ENCODE measurements at places on chromosomes 6 and 20. TPM values are rescaled to one million over a fixed set of nuclear protein-coding genes. Genes with fewer than 3 reads are reported as not detected.

- DNase-seq: peak; percentile 32
Observed at GRCh38 chr6:155327326-155328073, 13.2 kb upstream of the TFB1M start.

GRCh38 chr6:72657407-72658197 is 35.7 kb downstream of the KCNQ5 start:
- no peak for DNase-seq

- no peak for DNase-seq
Observed at GRCh38 chr20:42378826-42379225, 760.6 kb upstream of the CHD6 start.

DNA sequence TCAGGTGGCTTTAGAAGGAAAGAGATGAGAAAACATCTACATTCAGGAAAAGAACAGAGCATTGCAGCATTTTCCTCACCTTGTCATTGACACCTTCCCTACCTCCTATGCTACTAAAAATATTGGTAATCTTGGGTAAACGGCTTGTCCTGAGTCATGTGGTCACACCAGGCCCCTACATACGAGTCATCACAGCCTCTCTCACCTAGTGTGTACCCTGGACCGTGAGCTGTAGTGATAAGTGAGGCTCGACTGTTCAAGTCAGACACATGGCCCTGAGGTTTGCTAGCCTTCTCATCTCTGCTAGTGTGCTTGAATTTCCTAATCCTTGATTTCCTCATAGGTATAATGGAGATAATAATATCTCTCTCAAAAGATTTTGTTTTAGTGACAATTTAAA is 29.6 kb upstream of the TMEM244 start:
- DNase-seq: peak; percentile 65

DNA sequence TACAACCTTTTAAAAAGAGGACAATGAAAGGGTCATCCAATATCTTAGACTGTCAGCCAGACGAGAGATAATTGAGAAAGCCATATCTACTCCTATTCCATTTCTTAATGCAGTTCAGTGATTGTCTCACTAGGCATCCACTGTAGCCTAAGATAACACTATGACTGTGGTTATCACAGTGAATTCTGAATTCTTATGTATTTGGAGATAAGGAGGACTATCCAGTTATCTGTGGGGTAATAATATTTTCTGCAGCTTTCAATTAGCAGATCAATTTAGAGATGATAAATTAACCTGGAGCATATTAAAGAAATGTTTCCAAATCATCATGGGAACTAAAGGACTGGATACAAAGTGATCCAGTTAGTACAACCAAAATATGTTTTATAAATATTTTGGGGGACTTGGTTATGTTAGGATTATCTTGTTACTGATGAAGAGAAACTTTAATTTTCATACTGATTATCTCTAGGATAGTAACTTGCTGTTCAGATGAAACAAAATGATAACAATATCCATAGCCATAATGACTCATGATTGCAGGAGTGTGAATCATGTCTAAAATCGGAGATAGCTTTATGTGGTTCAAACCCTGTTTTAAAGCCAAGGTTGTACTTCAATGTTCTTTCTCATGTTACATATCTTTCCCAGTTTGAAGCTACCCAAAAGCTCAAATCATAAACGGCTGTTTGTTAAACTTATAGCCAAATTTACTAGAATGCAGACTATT is 1152.0 kb downstream of the HACE1 start:
- no peak for DNase-seq

GRCh38 chr20:54250691-54251090 is 42.8 kb downstream of the PFDN4 start:
- no peak for DNase-seq

DNA sequence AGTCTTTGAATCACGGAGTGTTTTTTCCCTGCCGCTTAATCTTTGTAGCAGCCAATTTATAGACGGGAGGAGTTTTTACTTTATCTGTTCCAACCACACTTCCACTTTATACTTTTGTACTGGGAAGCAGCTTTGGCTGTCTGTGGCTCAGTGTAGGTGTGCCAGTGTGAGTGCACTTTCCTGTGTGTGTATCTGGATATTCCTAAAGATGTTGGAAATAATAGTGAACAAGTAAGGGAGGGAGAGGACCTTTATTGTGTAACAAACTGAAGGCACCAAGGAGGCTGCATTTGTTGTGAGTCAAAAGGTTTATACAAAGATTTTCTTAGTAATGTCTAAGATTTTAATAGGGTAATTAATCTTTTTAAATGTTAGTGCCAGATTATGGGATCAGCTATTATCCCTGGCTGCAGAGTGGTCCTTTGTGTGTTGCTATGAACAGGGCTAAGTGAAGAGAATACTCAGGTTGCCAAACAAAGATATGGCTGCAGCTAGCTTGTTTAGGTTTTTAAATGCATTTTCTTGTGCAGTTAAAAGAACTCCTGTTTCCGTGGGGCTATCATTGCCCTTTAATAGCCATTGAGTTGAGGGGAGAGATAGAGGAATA is 226.3 kb downstream of the RNF144B start:
- DNase-seq: no peak

- DNase-seq: peak; percentile 66
Observed at GRCh38 chr6:56528412-56528841, 114.3 kb downstream of the DST start.

- DNase-seq: no peak
Observed at GRCh38 chr20:60990061-60990460, 262.0 kb upstream of the CDH4 start.

DNA sequence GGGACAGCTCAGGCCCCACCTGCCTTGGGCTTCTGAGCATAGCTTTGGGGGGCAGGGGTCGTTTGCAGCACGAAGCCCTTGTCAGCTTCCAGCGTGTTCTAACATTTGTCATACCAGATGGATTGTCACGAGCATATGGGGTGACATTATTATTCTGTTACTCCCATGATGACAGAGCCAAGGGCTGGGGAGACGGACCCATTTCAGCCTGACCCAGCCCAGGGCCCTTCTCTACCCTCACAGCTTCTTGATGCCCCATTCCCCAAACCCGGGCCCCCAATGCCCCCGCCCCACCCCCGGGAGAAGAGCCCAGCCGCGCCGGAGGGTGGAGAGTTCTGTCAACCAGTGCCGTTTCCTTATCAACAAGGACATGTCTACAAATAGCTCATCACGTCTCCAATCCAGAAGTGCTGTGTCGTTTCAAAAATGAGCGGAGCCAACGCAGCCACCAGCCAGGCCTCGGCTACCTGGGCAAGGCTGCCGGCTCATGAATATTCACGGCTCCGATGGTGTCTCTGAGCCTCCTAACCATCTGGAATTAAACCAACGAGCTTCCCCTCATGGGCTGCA is 9.6 kb upstream of the CHRNA4 start:
- DNase-seq: no peak

DNA sequence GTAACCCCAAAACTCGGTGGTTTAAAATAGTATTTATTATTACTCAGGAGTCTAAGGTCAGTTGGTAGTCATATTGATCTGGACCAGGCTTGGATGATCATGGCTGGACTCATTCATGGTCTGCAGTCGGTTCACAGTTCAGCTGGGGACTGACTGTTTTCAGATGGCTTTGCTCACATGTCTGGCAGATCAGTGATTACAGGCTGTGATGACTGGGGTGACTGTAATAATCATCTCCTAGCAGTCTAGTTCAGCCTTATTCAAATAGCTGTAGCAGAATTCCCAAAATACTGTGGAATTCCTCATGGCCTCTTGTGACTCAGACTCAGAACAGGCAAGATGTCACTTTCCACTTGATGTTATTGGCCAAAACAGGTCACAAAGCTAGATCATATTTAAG is 16.4 kb upstream of the NT5DC1 start:
- no peak for DNase-seq

- no peak for DNase-seq
Observed at GRCh38 chr20:17369506-17369905, 142.7 kb downstream of the PCSK2 start.

GRCh38 chr20:17565169-17565845 is 4.6 kb upstream of the DSTN start:
- DNase-seq: no peak

GRCh38 chr6:30727920-30728553 is 7.9 kb downstream of the TUBB start:
- DNase-seq: no peak

DNA sequence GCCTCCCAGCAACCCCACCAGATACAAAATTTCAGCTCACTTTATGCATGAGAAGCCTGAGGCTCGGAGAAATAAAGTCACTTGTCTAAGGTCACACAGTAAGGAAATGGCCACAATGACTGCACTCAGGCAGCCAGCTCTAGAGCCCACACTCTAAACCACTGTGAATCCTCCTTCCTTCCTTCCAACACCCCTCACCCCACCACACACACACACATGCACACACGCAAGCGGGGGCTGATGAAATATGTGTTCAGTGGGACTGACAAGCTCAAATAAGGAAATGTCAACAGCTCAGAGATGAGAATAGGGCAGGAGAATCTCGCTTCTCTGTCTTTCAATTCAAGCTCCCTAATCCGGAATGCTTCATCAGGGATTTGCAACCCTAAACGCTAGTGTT is 6.0 kb upstream of the BPIFA1 start:
- DNase-seq: no peak

DNA sequence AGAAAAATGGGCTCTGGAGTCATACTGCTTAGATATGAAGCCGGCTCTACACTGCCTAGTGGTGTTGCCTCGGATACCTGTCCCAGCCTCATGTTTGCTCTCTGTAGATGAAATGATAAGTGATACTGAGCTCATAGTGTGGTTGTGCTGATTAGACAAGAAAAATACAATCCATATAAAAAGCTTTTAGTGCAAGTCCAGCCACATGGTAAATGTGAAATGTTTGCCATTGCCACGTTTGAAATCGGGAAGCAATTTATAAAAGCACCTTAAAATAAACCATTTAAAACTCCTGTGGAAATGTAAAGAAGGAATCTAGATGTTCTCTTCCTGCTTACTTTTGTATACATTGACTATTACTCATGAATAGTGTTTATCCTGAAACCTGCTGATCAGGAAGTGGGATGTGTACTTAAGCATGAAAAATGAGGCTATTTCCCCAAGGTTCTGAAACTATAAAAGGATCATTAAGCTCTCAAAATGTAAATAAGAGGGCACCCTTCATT is 13.1 kb upstream of the PBOV1 start:
- DNase-seq: peak; percentile 5

- no peak for DNase-seq
Observed at GRCh38 chr6:43715056-43715788, 27.6 kb upstream of the MRPS18A start.

DNA sequence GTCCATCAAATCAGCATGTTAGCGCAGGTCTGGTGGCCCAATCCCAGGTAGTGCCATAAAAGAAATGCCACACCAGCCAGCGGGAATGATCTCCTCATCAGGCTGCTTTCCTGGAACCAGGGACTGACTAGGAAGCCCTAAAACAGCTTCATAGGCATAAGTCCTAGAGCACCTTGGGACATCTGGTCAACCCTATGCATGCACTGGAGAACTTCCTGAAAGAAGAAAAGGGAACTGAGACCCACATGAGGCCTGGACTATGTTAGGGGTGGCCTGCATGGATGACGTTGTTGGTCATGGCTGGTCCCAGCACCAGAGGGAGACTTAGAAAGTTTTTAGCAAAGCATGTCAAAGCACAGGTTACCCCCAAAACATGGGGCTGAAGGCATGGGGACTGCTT is 7.6 kb upstream of the KCNK16 start:
- DNase-seq: no peak

- no peak for DNase-seq
Observed at GRCh38 chr20:12594410-12595088, 414.2 kb upstream of the SPTLC3 start.

- peak; percentile 90 for DNase-seq
Observed at GRCh38 chr20:63255931-63256704, 1.9 kb upstream of the NKAIN4 start.

DNA sequence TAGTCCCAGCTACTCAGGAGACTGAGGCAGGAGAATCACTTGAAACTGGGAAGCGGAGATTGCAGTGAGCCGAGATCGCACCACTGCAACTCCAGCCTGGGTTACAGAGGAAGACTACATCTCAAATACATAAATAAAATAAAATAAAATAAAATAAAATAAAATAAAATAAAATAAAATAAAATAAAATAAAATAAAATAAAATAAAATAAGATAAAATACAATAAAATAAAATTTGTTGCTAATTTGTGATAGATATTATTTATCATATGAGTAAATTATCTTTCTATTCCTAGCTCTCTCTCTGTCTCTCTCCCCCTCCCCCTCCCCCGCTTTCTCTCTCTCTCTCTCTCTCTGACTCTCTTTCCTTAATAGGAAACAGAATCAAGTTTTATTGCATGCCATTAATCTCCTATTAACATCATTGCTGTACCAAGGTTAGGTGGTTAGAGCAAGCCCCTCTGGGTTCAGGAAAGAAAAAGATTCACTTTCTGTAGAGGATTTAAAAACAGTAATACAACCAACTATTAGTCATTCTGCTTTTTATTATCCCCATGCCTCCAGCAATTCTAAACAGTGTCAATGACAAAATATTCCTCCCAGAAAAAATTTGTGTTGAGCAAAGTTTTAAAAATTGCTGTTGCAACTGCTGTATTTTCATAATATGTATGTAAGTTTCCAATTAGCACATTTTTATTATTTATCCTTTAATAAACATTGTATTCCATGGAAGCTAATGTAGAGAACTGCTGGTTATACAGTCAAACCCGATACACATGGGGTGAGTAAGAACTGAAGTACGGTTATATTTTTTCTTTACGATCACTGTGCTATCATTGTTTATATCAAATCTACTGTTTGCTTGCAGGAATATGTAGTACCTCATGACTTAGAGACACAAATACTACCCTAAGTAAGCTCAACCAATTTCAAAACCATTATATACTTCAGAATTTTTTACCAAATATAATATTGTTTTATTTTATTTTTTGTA is 22.1 kb downstream of the BMP5 start:
- no peak for DNase-seq

DNA sequence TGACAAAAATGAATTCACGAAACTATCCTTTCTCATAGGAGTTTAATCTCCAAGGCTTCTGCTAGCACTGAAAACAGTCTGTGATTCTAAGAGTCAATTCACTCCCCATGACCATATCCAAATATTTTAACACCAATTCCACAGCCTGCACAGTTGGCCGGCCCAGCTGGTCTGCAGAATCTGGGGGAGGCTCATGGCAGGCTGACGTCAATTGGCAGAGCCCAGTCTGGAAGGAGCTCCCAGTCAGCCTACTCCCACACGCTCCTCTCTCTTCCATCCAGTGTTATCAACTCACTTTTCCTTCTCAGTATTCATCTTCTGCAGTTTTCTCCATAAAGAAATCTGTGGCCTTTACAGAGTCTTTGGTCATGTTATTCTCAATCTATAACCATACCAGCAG is 111.0 kb downstream of the TBXT start:
- DNase-seq: no peak

GRCh38 chr6:146598772-146599405 is at the start of gene ADGB:
Gene ADGB, plus strand, starts transcription at chr6:146598972. Its CDS starts 69 bp downstream, at chr6:146599041.
- DNase-seq: peak; percentile 58

- no peak for DNase-seq
Observed at GRCh38 chr20:753136-753535, 15.2 kb downstream of the SLC52A3 start.

GRCh38 chr6:105080279-105080678 is 99.5 kb downstream of the POPDC3 start:
- DNase-seq: no peak

LGSN gene
- polyA plus RNA-seq: not detected

TTLL9 gene
- polyA plus RNA-seq: 0.02 TPM

SLC22A7 gene
- not detected for polyA plus RNA-seq

RAET1L gene
- 3.3 TPM for polyA plus RNA-seq

PBOV1 gene
- polyA plus RNA-seq: not detected

SNAI1 gene
- polyA plus RNA-seq: 0.02 TPM

CDH22 gene
- not detected for polyA plus RNA-seq

IMPG1 gene
- not detected for polyA plus RNA-seq

PTCRA gene
- polyA plus RNA-seq: not detected

SLC22A1 gene
- 0.08 TPM for polyA plus RNA-seq

PSORS1C2 gene
- polyA plus RNA-seq: not detected

OLIG3 gene
- not detected for polyA plus RNA-seq

GSTA2 gene
- polyA plus RNA-seq: not detected

GJE1 gene
- polyA plus RNA-seq: not detected

SLC13A3 gene
- polyA plus RNA-seq: 1.8 TPM

All from mammary epithelial cell (primary cell).